ENCODE measurements at places on chromosomes 2 and 18.

DNA sequence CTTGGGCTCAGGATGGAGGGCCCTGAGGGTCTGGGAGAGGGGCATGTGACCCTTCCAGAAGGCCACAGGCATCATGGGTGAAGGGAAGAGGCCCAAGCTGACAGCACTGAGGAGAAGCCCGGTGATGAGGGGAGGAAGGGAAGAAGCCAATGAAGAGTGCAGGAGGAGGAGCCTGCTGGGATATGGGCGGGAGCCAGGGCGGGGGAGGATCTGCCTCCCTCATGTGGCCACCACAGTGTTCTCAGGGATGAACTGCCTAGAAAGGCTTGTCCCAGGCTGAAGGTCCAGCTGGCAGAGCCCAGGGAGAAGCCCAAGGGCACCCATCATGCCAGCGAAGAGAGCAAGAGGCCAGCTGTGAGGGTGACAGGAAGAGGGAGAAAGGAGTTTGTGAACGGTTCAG lies 24.6 kb upstream of the PLB1 start:
- no peak for DNase-seq

DNA sequence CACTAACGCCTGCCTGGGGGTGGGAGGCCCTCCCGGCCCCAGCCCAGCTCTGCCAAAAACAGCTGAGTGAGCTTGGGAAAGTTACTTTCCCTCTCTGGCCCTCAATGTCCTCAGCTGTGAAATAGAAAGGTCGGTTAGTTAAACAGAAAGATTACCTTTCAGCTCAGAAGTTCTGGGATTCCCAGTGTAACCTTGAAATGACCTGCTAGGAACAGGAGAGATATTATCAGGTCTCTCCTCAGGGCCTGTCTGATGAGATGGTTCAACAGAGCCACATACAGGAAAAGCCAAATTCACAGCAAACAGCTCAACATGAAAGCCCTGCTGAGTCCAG lies 68.8 kb downstream of the LBH start:
- no peak for DNase-seq

DNA sequence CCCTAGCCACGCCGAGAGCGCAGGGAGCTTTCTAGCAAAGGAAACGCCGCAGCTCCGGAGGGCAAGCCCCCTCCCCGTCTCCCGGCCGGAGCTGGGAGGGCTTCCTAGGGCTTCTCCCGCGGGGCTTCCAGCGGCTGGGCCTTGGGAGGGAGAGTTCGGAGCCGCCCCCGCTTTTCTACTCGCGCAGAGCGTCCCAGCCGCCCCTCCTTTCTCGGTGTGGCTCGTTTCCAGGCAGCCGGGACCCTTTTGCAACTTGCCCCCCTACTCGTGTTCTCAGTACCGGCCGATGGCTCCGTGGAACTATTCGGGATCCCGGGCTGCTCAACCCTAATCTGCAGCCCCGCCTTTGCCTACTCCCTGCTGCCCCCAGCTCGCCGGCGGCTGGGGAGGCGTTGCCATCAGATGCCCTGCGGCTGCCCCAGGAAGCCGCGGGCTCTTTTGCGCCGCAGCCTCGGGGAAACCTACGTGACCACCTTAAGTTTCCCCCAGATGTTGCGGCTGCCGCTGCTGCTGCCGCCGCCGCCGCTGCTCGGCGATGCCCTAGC lies 1.5 kb upstream of the NR4A2 start:
- no peak for DNase-seq

- DNase-seq = no peak
Observed at GRCh38 chr2:60843006-60843405, 38.4 kb upstream of the REL start.

- DNase-seq = peak; percentile 96
Observed at GRCh38 chr2:161905389-161906046, 168.5 kb downstream of the DPP4 start.

DNA sequence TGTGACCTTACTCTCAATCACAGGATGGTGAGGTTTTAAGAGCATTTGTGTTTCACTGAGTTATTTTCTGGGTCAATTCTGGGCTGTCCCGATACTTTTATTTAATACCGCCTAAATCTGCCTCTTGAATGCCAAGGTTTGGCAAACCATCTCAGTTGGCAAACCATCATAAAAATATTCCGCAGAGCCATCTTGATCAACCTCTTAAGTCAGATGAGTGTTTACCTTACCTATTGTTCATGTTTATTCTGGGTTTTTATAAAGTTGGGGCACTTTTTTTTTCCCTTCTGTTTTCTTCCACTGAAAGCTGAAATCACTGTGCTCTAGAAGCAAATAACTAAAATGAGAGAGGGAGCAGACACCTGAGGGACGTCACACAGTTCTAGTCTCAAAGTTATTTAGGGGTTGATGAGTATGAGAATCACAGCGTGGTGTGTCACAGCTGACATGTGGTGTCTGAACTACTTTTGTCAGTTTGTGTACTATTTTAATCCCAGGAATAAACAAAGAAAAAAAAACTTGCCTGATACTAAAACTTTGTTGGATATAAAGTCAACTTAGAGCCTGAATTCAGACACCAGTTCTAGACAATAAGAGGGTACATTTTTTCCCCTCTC lies 48.6 kb downstream of the ETAA1 start:
- no peak for DNase-seq

DNA sequence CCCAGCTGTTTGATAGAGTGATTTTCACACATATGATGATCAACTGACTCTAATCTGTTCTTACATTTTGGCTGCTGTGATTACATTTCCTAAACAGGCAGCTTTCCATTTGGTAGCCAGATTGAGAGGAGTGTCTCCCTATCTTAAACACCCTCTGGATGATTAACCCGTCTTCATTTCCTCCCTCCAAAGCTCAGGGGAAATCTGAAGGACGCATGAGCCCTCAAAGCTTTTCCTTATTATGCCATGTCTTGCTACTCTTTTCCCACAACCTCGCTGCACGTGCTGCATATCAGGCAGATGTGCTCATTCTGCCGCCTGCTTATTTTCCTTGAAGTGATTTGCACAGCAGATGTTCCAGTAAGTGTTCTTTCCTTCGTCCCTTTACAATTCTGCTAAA lies 837.4 kb downstream of the LRRTM4 start:
- no peak for DNase-seq

DNA sequence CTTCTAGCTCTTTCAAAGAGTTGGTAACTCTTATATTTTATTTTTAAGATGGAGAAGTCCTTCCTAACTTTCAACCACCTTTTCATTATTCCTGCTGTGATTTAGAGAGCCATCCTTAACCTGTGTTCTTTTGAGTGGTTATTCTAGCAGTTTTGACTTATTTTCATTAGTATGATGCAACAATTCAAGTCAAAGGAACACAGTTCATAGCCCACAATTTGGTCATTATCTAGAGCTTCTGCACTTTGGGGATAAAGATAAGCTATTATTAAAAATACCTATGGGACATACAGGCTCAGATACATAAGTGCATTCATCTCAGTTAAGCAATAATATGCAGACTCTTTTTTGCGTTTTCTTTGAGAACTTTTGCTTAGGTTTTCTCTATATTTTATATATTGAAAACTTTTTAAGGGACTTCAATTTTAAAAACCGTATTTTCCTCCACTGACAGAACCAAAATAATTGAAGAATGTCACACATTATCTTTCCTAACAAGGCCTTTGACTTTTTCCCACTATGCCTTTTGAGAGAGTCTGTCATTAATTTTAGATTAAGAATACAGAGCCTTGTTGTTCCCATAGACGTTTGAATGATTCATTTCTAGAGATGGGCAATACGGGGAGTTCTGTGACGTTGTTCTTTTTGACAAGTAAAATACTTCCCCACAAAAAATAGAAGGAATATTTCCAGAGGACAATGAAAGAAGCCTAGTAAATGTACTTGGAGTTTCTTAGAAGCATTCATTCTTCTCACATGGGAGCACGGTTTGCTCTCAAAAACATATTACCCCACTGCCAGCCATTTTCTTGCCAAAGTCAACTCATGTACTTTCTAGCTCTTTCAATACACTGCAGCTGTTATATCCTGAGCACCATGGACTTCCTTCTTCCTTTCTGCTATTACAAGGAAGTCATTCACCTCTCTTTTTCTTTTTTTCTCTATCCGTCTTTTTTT lies 42.9 kb upstream of the RASGRP3 start:
- no peak for DNase-seq

DNA sequence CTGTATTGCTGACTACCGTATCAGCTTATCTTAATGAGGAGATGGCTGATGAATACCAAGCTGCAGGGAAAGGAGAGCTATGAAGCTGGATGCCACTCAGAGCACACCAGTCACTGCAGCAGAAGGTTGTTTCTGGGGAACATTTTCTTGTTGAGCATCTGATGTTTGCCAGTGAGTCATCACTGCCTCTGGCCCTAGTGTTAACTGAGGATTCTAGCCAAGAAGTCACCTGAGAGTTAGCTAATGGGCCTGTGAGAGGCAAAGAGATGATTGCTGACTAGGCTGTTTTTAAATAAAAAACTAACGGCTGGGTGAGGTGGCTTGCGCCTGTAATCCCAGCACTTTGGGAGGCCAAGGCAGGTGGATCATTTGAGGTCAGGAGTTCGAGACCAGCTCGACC lies 37.9 kb downstream of the CCDC150 start:
- DNase-seq = no peak

DNA sequence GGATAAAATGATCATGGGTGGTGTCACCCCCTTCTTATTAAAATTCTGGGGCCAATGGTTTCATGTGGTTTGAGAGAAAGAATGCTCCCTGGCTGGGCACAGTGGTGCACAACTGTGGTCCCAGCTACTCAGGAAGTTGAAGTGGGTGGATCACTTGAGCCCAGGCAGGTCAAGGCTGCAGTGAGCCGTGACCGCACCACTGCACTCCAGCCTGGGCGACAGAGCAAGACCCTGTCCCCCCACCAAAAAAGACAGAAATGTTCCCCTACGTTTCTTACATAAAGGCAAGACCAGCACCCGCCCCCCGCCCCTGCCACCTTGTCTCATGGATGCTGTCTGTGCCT lies 53.0 kb upstream of the ID2 start:
- DNase-seq = no peak

GRCh38 chr2:49111006-49111405 lies 43.3 kb downstream of the FSHR start:
- no peak for DNase-seq

GRCh38 chr2:118855451-118856279 lies 8.2 kb upstream of the EN1 start:
- peak; percentile 81 for DNase-seq
